ENCODE measurements at places on chromosomes 4 and X.

GRCh38 chrX:155876704-155877103, 4.4 kb upstream of the VAMP7 start:
- no peak for DNase-seq

- DNase-seq: no peak
Measured at GRCh38 chr4:126038502-126039144, 723.9 kb downstream of the FAT4 start.

DNA sequence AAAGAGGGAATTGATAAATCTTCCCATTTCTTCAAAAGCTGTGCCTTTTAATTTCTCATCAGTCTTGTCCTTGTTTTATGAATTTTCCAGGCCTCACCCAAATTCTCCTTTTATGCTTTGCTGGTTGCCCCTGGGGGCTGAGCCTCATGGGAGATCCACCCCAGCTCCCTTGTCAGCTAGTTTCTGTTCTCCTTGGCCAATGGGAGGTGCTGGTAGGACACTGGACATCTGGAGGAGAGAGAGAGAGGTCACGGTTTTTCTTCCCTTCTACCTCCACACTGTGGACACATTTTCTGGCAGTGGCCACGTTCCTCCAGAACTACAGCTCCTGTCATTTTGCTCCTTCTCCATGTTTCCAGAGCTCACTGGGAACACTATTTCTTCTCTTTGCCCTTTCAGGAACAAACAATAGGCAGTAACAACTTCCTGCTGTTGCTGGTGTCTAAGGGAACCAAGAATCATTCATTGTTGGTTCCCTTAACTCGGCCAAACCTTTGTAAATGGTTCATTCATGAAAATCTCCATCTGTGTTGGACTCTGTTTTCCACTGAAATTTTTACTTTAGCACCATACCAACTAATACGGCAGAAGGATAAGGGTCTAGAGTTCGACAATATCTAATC, 334.5 kb downstream of the GPAT3 start:
- no peak for DNase-seq

DNA sequence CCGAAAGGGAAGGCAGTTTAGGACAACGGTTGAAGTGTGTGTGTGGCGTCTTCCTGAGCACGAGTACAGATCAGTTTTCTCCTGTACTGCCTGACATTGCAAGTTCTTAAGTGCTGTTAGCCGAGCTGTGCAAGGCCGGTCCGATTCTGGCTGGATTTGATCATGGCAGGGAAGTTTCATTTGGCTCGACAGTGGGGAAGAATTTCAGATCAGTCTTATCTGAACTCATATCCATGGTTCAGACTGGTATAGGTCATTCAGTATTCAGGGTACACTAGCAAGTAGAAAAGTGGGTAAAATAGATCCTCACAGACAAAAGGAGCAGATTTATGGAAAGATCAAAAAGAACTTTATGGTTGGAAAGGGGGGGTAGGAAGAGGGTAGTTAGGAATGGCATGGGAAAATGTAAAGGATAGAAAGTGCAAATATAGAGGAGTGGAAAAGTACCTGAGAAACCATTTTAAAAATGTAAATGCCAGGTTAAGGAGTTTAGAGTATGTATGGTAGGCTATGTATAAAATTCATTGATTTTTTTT, 716 bp downstream of the THAP9 start:
- no peak for DNase-seq

DNA sequence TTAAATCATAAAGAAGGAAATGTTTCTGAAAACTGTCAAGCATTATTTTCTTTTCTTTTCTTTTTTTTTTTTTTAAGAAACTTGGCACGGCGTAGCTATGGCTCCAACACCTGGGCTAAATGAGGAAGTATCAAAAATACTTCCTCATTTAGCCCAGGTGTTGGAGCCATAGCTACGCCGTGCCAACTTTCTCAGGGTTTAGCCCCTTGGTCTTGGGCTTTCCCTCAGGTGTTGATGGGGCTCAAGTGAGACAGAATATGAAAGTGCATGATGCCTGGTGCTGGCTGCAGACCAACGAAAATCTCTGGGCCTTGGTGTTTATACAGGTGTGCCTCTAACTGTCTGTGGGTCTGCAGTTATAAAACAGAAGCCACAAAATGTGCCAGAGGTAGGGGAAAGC, 132.7 kb downstream of the ARHGAP24 start:
- no peak for DNase-seq

DNA sequence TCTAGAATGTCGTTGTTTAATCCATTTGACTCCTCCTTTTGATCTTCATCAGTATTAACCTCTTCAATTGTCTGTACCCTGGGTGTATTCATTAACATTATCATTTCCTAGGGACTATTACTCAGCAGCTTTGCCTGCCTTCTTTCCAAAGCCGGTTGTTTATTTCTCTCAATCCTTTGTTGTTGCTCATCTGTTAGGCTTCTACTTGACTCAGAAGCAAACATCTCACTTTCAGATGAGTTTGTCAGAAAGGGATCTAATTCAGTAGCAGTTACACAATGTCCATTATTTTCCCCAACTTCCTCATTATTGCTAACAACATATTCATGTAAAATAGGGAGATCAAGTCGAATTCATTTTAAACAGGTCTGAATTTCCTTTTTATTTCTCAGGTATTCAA, 22.1 kb upstream of the HSD17B10 start:
- DNase-seq: no peak

DNA sequence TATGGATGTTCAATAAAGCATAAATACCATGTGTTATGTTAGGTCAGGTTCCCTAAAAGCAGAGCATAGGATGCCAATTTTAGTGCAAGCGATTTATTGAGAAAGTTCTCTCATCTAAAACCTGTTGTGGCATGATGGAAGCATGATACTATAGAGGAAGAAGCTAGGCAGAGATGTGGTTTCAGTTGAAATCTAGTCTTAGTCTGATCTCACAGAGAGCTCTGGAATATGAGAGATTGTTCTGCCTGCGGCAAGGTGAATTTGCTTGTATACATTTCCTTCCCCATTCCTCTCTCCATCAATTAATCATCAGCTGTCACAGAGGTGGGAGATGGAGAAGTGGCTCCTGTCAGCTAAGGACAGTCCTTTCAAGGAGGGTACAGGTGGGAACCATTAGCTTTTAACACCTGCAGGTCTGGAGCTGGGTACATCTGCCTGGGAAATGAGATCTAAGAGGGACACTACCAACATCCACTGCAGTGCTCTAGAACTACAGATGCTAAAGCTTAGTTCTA, 252.4 kb downstream of the CFAP299 start:
- DNase-seq: no peak

- DNase-seq: no peak
Measured at GRCh38 chr4:86717651-86718050, 123.5 kb downstream of the PTPN13 start.

- no peak for DNase-seq
Measured at GRCh38 chrX:101485212-101485949, at the start of gene ARMCX4. Gene ARMCX4, plus strand, starts transcription at chrX:101485456. Its CDS starts 3,134 bp downstream, at chrX:101488590.

DNA sequence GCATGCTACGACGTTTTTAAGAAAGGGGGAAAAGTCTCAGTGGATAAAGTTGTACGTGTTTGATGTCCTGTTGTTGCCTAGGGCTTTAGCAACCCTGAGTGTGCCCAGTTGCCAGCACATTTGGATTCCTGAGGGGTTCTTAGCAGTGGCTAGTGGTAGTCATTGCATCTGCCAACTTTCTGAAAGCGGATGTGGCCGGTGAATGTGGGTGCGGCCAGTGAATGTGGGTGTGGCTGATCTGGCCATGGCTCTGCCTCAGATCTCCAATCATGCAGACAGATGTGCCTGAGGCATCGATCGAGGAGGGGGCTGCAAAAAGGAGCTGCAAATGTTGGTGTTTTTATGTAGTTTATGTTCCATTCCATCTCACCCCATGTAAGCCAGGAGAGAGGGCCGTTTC, 41.5 kb upstream of the FAT1 start:
- DNase-seq: no peak

DNA sequence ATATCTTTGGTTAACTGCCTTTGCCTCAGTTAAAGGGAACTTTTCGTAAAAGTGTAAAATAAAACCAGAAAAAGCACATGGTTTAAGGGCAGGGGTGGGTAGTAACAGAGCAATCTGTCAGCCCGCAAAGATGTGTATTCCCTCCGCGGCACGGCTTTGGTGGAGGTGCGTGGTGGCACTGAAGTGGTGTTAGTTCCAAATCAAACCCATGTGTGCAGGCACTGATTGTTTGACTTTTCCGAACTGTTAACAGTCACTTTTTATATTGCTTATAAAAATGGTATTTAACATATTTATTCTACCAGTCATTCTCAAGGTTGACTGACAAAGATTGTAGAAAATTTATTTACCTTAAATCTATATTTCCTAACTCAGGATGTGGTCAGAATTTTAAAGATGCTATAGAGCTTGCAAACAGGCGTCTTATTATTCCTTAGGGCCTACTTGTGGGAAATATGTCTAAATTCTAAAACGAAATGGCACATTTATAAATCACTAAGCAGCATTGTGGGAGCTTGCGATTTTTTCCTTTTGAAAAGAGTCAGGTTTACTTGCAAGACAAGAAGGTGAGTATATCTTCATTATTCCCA, 272.7 kb upstream of the PCDH18 start:
- no peak for DNase-seq

- no peak for DNase-seq
Measured at GRCh38 chrX:43581167-43581566, 74.9 kb upstream of the MAOA start.

- no peak for DNase-seq
Measured at GRCh38 chrX:74523870-74524735, 90.3 kb downstream of the RLIM start.

- DNase-seq: no peak
Measured at GRCh38 chr4:173397604-173398003, 1.3 kb downstream of the SCRG1 start.

- DNase-seq: no peak
Measured at GRCh38 chr4:166301266-166301665, 428.2 kb downstream of the TLL1 start.

- DNase-seq: no peak
Measured at GRCh38 chr4:99324979-99325378, 3.8 kb upstream of the ADH1B start.

- no peak for DNase-seq
Measured at GRCh38 chr4:185508181-185508580, 27.1 kb downstream of the PDLIM3 start.

DNA sequence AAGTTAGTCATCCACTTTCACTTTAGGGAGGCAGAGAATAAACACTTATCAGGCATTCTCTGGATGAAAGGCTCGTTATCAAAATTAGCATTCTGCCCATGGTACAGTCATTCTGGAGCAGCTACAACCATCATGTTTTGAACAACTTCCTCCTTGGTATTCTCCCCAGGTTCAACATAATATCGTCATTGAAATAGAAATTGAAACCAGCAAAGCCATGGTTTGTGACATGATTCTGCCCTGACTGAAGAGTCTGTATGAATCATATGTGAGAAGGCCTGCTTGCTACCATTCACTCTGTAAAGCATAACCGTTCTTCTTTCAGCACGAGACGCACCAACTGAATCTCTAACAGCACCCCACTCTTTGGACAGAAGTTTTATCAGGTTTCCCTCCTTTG, 127.5 kb upstream of the RADX start:
- no peak for DNase-seq

Data from activated CD4-positive, alpha-beta T cell treated with anti-CD3 and anti-CD28 coated beads, Interleukin-2, amount 50 U/mL, for 24 hours (primary cell).